T-helper 2 cell treated with Interferon-gamma antibody and Interleukin-4, amounts not matched to agents 5 μg/mL and 100 μg/mL, for 36 hours (primary cell): ENCODE measurements at places on chromosomes 7 and 10.

DNA sequence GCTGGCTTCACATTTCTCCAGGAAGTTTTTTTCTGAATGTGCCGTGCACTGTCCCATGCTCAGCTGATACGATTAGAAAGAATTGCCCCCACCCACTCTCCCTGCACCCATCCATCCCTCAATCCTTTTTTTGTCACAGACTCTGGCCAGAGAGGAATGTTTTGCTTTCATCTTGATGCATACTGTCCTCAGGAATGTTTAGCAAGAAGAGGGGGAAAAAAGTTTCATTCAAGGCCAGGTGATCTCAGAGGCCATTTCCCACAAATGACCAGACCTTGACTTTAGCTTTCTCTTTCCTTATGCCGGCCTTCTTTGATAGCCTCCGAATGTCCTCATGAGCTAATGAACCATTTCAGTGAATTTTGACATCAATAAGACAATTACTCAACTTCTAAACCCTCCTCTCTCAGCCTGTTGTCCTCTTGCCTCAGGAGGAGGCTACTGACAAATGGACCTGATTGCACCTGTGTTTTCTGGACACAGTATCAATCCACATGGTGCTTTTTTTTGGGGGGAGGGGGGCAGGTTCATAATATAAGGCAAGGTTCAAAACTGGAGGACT is 105.0 kb upstream of the KLF6 start:
- DNase-seq: no peak

DNA sequence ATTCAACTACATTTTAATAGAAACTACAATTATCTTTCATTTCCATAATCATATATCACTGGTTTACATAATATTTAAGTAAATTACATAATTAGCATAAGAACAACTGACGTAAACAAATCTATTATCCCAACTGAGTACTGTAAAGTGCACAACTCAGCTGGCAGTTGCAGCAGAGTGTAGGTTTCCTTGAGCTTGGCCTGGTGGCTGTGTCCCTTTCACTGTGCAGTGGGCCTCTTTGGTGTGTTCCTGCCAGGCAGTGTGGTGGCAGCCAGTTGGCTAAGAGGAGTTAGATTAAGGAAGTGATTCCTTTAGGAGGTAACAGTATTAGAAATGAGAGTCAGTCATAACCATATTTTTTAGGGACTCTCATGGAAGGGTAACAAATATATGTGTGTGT is 7.0 kb downstream of the NRG3 start:
- DNase-seq: no peak

GRCh38 chr10:1464881-1465417 is 272.4 kb downstream of the ADARB2 start:
- no peak for DNase-seq

- DNase-seq: no peak
These were observed 993 bp downstream of the ZC3HAV1 start for GRCh38 chr7:139108266-139109187.

GRCh38 chr7:92976931-92977330 is 140.6 kb upstream of the CDK6 start:
- DNase-seq: no peak

DNA sequence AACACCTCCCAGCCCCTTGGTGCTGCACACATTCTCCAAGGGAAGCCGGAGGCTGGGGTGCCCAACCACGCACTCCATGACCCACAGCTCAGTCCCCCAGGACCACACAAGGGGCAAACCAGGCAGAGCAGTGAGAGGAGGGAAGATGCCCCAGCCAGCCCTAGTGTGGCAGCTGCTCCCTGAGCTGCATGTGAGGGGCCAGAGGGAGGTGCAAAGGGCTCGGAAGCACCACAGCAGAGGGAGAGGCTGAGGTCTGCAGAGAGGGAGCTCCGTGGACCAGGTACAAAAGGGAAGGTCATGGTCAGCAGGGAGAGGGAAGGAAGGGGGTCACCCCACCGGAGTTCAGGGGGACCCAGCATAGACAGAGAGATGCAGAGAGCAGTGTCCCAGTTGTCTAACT is 1.5 kb upstream of the CALML5 start:
- no peak for DNase-seq

- DNase-seq: no peak
These were observed 42.8 kb upstream of the ZNF32 start for GRCh38 chr10:43691485-43691884.

- DNase-seq: no peak
These were observed 220.5 kb downstream of the CCSER2 start for GRCh38 chr10:84548869-84549268.

DNA sequence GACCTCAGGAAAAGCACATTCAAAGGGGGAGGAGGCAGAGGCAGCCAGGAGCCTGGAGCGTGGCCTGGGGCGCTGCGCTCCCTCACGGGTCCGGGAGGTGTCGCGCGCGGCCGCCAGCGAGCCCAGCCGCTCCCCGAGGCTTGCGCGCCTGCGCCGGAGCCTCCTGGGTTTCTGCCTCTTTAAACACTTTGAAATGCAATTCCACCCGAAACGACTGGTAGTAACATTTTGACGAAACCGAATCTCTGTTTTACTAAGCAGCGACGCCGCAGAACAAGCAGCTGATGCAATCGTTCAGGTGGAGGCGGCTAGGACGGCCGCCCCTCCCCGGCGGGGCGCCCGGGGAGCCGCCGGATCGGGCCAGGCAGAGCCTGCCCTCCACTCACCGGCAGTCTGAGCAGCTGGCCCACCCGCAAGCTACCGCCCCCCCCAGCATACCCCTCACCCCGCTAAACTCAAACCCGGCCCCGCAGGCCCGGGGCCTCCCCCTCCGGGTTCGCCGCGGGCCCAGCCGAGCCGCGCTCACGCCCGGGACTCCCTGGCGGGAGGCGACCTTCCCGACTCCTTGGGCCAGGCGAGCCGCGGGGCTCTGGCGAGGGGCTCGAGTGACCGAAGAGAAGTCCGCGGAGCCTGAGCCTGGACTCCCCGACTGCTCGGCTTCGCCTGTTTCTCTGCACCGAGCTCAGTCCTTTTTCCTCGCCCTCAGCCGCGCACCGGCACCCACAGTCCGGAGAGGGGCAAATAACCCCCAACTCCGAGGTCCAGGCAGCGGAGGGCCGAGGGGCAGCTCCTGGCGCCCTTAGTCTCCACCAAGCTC is 3.2 kb downstream of the MKX start:
- peak; percentile 85 for DNase-seq
